ENCODE measurements at places on chromosomes 7 and 10. TPM values are rescaled to one million over a fixed set of nuclear protein-coding genes. Genes with fewer than 3 reads are reported as not detected.

DNA sequence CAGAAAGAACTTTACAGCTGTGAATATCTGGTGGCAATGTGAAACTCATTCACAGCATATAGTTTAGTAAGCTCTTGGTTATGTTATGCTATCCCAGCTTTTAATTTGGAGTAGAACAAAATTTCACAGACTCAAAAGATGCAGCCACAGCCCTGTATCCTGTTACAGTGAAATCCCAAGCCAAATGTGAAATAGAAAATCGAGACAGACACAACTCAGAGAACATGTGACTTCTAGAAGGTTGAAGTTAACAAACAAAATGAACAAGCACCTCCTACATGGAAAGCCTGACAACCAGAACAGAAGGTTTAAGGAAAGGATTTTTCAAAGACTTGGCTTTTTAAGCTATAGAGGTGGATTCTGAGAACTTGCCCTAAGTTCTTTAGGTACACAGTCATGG is 39.6 kb downstream of the JAZF1 start:
- no peak for DNase-seq

DNA sequence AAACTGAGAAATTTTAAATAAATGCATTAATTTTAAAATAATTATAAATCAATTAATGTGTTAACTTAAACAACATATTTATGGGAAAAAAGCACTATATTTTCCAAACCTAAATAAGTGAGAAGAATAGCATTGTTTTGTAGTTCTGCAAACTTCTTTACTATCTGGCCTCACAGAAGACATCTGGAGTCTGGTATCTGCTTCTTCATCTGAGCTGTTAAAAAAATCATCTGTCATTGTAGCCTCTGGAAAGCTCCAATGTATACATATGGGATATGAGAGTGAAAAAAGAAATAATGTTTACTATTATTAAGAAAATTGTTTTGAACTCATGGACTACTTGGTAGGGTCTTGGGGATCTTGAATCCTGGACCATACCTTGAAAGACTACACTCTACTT is 32.2 kb downstream of the CTTNBP2 start:
- DNase-seq: no peak

DNA sequence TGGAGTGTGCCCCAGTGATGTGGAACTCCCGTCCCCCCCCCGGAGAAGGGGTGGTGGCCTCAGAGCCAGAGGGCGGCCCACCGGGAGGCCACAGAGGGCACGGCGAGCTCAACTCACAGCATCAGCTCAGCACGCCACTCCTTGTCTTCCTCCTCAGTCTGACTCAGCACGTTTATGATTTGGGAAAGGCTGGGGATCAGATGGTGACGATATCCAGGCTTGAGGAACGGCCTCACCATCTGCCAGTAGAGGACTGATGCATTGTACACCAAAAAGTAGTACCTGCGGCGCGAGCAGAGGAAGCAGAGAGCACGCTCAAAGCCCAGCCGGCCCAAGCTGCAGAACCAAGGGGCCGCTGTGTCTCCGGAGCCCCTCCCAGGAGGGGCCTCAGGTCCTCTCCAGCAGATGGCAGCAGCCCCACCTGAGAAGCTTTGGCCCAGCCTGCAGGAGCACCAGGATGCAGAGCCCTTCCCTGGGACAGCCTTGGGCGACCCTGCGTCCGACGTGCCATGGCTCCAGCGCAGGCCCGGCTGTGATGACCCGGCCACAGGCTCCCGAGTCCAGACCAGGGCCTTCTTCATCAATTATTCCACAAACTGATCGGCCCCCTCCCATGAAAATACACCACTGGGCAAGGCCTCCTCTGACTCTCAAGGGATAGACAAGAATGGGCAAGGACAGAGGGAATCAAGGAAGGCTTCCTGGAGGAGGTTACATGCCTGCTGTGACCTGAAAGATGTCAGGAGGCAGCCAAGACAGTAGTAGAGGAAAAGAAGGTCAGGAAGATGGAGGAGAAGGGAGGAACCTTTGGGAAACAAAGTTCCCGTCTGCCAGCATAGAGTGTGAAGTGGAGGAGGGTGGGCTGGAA is 3.7 kb downstream of the CFAP46 start:
- no peak for DNase-seq

GRCh38 chr10:28842321-28842720 is 165.0 kb downstream of the BAMBI start:
- no peak for DNase-seq

DNA sequence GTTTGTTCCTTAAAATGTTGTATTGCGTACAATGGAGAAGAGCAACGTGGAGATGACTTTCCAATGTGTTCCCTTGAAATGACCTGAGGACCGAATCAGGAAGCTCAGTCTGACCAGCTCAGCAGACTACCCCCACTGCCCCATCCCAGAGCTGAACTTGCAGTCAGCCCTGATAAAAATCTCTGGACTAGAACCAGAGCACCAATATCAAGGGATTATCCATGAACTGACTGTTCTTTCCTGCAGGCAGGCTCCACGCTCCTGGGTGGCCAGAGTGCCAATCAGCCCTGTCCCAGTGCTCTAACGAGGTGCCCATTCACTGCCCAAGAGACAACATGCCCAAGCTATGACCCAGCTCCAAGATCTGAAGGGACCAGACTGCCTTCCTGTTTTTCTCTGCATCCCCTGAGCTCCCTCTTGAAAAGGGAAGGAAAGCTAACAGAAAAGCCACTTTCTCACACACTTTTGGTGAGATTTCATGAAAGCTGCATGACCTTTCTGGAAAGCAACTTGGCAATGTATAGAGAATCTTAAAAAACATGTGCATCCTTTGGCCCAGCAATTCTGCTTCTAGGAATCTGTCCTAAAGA is 130.2 kb downstream of the KCNMA1 start:
- no peak for DNase-seq

- no peak for DNase-seq
These were observed 499.3 kb upstream of the FOXK1 start for GRCh38 chr7:4182605-4183300.

DNA sequence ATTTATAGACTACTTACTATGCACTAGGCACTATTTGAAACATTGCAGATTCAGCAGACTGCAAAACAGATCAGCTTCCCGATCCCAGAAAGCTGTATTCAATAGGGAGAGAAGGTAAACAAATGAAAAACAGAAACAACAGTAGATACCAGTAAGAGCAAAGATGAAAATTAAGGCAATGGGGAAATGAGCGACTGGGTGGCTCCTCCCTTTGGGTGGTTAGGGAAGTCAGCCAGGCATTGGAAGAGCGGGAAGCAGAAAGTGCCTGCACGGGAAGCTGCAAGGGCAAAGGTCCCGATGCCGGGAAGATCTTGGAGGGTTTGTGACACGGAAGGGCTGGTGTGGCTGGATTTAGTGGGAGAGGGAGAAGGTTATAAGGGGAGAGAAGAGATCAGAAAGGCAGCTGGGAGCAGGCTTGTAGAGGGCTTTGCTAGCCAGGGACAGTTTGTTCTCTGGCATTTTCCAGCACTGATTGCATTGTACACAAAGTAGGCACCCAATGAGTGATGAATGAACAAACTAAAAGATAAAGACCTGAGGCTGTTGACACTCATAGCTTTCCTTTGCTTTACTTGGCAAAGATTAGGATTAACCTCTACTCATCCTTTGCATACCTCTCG is 67.8 kb downstream of the NAMPT start:
- DNase-seq: no peak

FAM180A gene
- 11.9 TPM for total RNA-seq

- DNase-seq: no peak
These were observed 82.9 kb downstream of the ELFN1 start for GRCh38 chr7:1752771-1753563.

ATOH7 gene
- total RNA-seq: not detected

GRCh38 chr10:61541960-61542359 is 88.8 kb upstream of the TMEM26 start:
- DNase-seq: no peak

TFAM gene
- total RNA-seq: 22.3 TPM

GPC2 gene
- 3.6 TPM for total RNA-seq

DNA sequence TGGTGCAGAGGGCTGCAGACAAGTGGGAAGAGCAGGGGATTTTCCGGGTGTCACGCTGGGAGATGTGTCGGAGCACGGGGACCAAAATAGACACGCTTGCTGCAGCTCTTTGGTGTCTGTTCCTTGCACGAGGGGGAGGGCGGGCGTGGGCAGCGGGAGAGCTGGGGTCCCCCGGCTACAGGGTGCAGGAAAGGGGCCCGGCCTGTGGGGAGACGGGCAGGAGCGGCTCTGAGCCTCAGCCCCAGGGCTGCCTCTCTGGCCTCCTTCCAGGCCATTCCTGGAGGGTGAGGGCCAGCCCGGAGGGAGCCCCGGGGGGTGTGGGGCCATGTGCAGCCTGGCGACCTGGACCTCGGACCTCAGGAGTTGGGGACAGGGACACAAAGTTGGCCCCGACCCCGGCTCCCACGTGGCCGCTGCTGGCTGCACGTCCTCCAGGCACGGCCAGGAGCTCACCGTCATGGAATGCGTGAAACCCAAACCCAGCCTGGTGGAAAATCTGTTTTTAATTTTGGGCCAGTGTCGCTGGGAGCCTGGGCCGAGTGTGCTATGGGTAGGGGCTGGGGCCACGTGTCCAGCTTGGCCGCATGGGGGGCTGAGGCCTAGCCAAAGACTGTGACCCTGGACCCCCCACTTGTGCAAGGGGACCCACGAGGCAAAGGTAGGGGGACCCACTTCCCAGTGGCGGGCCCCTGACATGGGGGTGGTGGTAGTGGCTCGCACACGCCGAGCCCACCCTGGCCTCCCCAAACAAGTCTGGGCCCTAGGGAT is 6.6 kb downstream of the TTYH3 start:
- no peak for DNase-seq

SEMA4G gene
- 2.2 TPM for total RNA-seq

CPA4 gene
- not detected for total RNA-seq

- no peak for DNase-seq
These were observed 68.9 kb upstream of the CHCHD3 start for GRCh38 chr7:133150760-133151159.

- DNase-seq: no peak
These were observed 6.5 kb upstream of the INMT start for GRCh38 chr7:30745261-30745941.

- DNase-seq: no peak
These were observed 80.0 kb upstream of the STEAP1B start for GRCh38 chr7:22579961-22580360.

GRCh38 chr7:47028284-47028683 is 553.6 kb downstream of the TNS3 start:
- DNase-seq: no peak

TMEM178B gene
- 0.33 TPM for total RNA-seq

FAM237B gene
- not detected for total RNA-seq

DNA sequence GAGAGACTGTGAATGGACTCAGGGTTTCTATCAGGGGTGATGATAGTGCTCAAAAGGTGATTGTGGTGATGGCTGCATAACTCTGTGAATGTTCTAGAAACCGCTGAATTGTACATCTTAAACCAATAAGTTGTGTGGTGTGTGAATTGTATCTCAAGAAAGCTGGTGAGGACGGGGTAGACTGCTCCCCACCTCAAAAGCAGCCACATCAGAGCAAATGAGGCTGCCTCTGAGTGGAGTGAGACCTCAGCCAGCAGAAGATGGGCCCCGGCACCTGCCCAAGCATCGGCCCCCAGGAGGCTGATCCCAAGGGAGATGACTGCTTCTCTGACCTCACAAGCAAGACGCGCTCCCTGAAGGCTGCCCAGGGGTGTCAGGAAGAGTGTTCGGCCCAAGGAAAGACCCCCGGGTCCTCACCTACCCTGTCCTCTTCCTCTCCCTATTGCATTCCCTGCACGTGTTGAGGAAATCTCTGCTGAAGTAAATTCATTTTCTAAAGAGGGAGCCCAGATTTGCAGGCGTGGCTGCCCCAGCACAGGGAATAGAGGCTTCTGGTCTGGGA is 279.3 kb upstream of the SHH start:
- DNase-seq: no peak

NXPH1 gene
- not detected for total RNA-seq

HOGA1 gene
- 11.0 TPM for total RNA-seq

LIPJ gene
- total RNA-seq: 0.33 TPM

GRCh38 chr10:98414932-98415730 is at the start of gene PYROXD2:
Gene PYROXD2 (minus strand): TSS chr10:98415182. CDS start chr10:98415135, 47 bp downstream.
- DNase-seq: peak; percentile 86

DNA sequence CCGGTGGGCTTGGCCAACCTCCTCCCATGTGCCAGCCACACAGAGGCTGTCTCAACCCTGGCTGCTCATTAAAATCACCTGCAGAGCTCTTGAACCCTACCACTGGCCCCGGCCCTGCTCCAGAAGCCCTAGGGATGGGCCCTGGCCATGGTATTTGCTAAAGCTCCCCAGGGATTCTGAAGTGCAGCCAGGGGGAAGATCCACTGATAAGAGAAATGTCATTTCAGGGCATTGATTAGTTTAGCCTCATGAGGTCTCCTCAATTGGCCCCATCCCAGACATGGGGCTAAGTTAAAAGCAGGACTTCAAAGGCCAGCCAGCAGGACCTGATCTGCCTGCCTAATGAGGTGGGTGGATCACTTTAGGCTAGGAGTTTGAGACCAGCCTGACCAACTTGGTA is 65.2 kb downstream of the ABRAXAS2 start:
- DNase-seq: no peak

MAGI2 gene
- 9.8 TPM for total RNA-seq

DNA sequence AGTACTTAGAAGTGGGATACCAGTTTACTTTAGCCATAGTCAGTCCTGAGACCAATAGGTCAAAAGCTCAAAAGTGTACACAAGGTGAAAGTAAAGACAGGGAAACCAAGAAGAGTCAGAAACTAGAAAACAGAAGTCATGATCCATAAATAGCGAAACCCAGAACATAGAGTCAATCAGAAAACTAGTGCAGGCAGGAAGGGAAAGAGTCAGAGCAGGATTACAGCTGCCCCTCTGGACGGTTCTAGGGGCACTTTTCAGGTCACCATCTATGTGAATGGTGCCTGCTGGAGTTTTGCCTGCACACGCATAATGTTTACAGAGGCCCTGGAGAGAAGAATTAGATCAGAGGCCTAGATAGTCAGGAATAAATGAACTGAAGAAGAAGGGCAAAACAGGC is 22.4 kb upstream of the DMTF1 start:
- DNase-seq: no peak

PPRC1 gene
- 21.0 TPM for total RNA-seq

AGR3 gene
- 32.1 TPM for total RNA-seq

DNA sequence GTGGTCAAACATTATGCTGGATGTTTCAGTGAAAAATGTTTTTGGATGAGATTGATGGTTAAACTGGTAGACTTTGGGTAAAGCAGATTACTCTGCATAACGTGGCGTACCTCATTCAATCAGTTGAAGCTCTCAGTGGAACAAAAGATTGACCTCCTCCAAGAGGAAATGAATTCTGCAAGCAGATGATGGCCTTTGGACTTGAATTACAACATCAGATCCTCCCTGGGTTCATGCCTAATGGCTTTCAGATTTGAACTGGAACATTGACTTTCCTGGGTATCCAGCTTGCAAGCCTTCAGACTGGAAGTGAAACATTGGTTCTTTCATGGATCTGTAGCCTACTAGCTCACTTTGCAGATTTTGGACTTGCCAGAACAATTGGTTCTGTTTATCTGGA is 169.3 kb upstream of the MALRD1 start:
- DNase-seq: no peak

CRYGN gene
- 1.3 TPM for total RNA-seq

DNA sequence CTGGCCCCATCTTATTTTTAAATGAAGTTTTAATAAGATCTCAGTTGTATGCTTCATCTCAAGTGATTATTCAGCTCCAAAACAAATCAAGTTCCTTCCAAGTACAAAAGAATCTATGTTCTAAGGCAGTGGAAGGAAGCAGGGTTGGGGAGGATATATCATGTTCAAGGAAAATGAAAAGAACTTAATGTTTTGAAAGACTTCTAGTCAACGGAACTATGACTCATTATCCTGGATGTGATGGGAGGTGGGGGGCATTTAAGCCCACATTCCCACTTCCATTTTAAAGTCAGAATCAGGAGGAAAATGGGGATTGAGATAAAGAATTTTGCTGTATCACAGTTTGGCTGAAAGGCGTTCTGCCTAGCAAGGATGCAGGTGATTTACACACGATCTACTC is 59.4 kb downstream of the FANK1 start:
- DNase-seq: no peak

All from breast epithelium (tissue), 4 donors.